ENCODE measurements at places on chromosomes 3 and 15. TPM values are rescaled to one million over a fixed set of nuclear protein-coding genes. Genes with fewer than 3 reads are reported as not detected.
A peak's percentile ranks its signal among the peaks of the same experiment; 100 is the strongest.

DNA sequence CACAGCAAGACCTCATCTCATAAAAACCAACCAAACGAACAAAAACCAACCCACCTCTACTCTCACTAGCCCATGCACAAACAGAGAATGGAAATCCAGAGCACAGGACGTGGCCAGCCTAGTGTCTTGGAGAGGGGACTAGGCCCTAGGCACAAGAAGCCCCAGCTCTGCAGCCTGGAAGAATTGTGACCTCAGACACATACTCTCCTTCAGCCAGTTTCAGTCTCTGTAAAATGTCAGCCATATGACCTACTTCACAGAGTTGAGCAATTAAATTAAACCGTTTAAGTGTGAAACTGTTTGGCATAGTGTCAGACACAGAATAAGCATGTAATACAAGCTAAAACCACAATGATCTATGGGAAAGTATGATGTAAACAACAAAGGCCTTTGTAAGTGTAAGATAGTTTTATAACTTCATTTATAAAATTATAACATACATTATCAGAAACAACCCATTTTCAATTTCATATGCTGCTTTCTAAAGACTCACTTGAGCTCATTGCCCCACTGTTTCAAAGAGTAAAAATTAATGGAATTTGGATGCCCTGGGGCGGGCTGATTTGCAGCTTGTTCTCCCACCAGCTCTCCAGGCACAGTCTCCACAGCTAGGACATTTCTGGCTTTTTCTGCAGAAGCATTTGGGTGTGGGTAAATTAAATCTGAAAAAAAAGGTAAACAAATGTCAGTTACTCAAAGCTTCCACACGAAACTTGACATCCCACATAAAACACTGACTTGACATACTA, 32.9 kb downstream of the TBC1D2B start:
- H3K36me3 ChIP-seq = no peaks in the 10 kb centered on the region
- no peak for DNase-seq

DNA sequence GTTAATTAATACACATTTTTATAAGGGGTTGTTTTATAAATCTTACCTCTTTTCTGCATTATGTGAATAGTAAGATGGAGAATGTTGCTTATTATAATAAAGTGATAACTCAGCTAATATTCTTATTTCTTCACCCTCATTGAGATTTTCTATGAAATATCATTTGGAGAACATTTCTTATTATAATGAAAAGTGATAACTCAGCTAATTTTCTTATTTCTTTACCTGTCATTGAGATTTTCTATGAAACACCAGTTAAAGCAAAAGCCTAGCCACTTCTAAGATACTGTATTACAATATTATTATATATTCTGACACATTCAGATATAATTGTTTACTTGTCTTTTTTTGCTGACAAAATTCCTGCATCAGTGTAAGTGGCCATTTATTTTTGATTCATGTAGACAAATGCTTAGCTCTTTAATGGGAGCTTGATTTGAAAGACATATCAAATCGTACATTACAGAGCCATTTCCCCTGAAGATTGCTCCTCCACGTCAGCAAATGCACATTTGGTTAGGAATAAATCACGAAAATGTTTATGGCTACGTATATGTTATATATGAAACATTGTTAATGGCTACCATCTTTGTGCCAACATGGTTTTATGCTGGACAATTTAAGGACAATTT, 427.5 kb downstream of the CHL1 start:
- no peaks in the 10 kb centered on the region for H3K4me1 ChIP-seq
- H3K36me3 ChIP-seq = no peaks in the 10 kb centered on the region
- H3K27me3 ChIP-seq = no peaks in the 10 kb centered on the region
- DNase-seq = no peak
- H3K4me3 ChIP-seq = no peak overlapping the region

GRCh38 chr3:15873415-15873814, 75.6 kb upstream of the ANKRD28 start:
- H3K27me3 ChIP-seq = no peaks in the 10 kb centered on the region
- no peaks in the 10 kb centered on the region for H3K36me3 ChIP-seq
- no peak for DNase-seq

DNA sequence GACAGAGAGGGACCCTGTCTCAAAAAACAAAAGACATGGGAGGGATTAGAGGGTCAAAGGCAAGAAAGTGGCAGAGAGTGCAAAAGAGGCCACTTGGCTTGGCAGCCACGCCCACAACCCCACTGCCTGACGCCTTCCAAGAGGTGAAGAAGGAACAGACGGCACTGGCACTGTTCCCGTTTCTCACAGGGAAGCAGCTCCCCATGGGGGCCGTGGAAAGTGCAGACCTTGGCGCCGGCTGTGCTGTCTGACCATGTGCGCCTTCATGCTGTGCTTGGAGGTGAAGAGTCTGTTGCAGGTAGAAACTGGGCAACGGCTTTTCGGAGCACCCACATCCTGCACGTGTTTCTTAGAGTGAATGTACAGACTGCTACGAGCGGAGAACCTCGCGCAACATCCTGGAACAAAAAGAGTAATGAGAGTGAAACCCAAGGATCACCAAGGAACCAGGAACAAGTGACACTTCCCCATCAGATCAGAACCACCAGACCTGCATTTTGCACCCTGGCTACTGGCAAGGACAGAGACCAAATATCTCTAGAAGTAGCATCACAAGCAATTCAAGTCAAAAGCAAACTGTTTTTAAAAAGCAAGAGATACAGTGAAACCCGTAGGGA, 9.7 kb downstream of the ZXDC start:
- no peak for DNase-seq
- H3K4me3 ChIP-seq = no peak overlapping the region
- peaks cover 90% of the 10 kb centered on the region for H3K36me3 ChIP-seq
- H3K27ac ChIP-seq = no peak overlapping the region
- H3K4me1 ChIP-seq = no peaks in the 10 kb centered on the region

DNA sequence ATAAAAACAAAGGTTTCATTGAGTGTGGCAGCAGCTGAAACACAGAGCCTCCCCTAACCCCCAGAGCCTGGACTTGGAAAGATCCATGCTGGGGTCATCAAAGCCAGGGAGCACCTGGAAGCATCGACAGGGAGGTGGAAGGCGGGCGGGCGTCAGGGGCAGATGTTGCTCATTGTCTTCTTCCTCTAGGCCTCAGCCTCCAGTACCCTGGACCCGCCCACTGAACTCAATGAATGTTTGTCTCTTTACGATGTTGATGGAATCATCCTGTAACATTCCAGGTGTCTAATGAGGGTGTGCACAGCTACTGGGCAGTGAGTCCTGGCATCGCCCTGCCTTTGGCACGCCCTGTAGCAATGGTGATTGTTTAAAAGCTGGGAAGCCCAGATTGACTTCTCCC, 9.8 kb downstream of the GP5 start:
- H3K27me3 ChIP-seq = no peaks in the 10 kb centered on the region
- DNase-seq = no peak
- H3K27ac ChIP-seq = no peak overlapping the region

DNA sequence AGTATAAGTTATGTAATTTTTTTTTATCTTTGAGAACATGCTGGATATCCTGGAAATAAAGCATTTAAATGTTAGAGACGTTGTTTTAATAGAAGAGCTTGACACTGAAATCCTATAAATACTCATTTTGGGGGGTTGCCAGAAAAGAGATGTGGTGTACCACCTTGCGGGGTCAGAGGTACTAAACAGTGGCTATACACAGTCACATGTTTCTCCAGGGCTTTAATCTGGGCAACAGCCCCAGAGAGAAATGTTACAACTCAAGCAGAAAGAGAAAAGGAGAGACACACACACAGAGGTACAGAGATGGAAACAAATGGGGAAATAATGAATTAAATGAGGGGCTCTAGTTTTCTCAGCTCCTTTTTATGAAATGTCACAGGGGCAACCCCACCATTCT, 113.8 kb downstream of the SENP2 start:
- no peak for DNase-seq
- H3K4me3 ChIP-seq = no peak overlapping the region
- H3K36me3 ChIP-seq = no peaks in the 10 kb centered on the region
- H3K27ac ChIP-seq = no peak overlapping the region
- no peaks in the 10 kb centered on the region for H3K4me1 ChIP-seq
- H3K27me3 ChIP-seq = no peaks in the 10 kb centered on the region

DNA sequence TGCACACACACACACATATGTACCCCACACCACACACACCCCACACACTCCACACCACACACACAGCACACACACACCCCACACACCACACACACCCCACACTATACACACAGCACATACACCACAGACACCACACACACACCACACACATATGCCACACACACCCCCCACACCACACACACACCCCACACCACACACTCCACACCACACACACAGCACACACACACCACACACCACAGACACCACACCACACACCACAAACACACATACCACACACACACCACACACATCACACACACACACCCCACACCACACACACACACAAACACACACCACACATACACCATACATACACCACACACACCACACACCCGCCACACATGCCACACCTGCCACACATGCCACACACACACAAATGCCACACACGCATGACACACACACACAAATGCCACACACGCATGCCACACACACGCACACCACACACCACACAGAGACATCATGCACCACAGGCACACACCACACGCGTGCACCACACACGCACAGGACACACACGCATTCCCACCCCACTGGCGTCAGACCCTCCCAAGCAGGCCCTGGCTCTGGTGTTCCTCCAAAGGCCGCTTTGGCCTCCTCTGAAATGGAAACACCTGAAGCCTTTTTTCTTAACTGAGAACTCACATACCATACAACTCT, 15.7 kb downstream of the CHST13 start:
- no peaks in the 10 kb centered on the region for H3K4me1 ChIP-seq
- DNase-seq = no peak
- H3K27ac ChIP-seq = no peak overlapping the region
- H3K27me3 ChIP-seq = no peaks in the 10 kb centered on the region
- H3K4me3 ChIP-seq = no peak overlapping the region

- no peak for DNase-seq
- no peak overlapping the region for H3K27ac ChIP-seq
- peaks cover 35% of the 10 kb centered on the region for H3K4me1 ChIP-seq
- no peaks in the 10 kb centered on the region for H3K27me3 ChIP-seq
Observed at GRCh38 chr3:42535981-42536784, 33.7 kb downstream of the VIPR1 start.

DNA sequence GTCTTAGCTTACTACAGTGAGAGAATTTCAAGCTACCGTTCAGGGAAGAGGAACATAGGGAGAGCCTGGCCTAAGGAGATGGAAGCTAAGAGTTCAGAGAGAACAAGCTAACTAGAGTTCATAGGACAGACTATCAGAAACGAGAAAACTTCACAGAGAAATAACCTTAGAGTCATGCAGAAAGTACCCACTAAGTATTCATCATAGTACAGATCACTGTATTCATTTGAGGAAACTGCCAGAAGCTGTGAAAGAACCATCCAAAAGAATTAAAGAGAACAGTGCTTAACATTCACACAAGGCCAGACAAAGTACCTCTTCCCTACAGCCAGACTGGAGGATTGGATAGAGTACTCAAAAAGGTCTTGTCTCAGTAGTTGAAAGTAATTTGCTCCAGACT, 15.2 kb upstream of the GBE1 start:
- DNase-seq = no peak
- H3K27me3 ChIP-seq = no peaks in the 10 kb centered on the region
- H3K4me1 ChIP-seq = no peaks in the 10 kb centered on the region
- H3K27ac ChIP-seq = no peak overlapping the region
- H3K4me3 ChIP-seq = no peak overlapping the region

GRCh38 chr3:171506743-171507319, 46.6 kb upstream of the TNIK start:
- H3K36me3 ChIP-seq = no peaks in the 10 kb centered on the region
- H3K27me3 ChIP-seq = no peaks in the 10 kb centered on the region
- H3K4me1 ChIP-seq = no peaks in the 10 kb centered on the region
- DNase-seq = no peak

- H3K4me3 ChIP-seq = no peak overlapping the region
- H3K27ac ChIP-seq = no peak overlapping the region
- no peaks in the 10 kb centered on the region for H3K4me1 ChIP-seq
- no peaks in the 10 kb centered on the region for H3K27me3 ChIP-seq
- no peak for DNase-seq
- H3K36me3 ChIP-seq = no peaks in the 10 kb centered on the region
Observed at GRCh38 chr3:16056217-16056616, 118.3 kb upstream of the GALNT15 start.

- no peaks in the 10 kb centered on the region for H3K27me3 ChIP-seq
- H3K27ac ChIP-seq = peak overlapping the region; percentile 42
- H3K4me3 ChIP-seq = no peak overlapping the region
- no peak for DNase-seq
Observed at GRCh38 chr3:43317461-43318316, 31.3 kb downstream of the SNRK start.

DNA sequence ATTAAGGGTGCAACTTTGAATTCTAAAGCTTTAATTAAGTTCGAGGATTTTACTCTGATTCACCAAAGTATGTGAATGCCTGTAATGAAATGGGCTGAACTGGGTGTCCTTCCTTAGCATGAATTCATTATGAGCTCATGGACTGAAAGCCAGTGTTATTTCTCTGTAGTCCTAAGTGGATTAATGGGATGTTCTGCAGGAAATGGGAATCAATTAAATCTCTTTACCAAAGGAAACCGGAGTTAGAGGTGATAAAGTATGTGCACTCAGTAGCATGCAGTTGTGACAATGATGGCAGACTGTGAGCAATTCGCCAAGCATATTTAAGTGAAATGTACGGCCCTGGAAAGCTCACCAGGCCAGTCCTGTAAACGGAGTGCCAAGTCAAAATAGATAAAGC, 138.7 kb downstream of the CHL1 start:
- no peaks in the 10 kb centered on the region for H3K4me1 ChIP-seq
- no peak for DNase-seq
- H3K36me3 ChIP-seq = no peaks in the 10 kb centered on the region
- no peak overlapping the region for H3K4me3 ChIP-seq

- no peaks in the 10 kb centered on the region for H3K36me3 ChIP-seq
- DNase-seq = no peak
- no peak overlapping the region for H3K27ac ChIP-seq
- no peak overlapping the region for H3K4me3 ChIP-seq
- H3K4me1 ChIP-seq = no peaks in the 10 kb centered on the region
Observed at GRCh38 chr15:48040166-48040817, 80.5 kb upstream of the SLC24A5 start.

- no peak for DNase-seq
- H3K4me1 ChIP-seq = peaks cover 9% of the 10 kb centered on the region
- H3K36me3 ChIP-seq = no peaks in the 10 kb centered on the region
- H3K27ac ChIP-seq = peak overlapping the region; percentile 99
- peak overlapping the region; percentile 96 for H3K4me3 ChIP-seq
Observed at GRCh38 chr3:56557831-56558170, 826 bp downstream of the CCDC66 start.

GRCh38 chr15:77831986-77832385, 199.3 kb upstream of the LINGO1 start:
- DNase-seq = no peak
- H3K4me3 ChIP-seq = no peak overlapping the region
- no peaks in the 10 kb centered on the region for H3K27me3 ChIP-seq
- no peaks in the 10 kb centered on the region for H3K36me3 ChIP-seq
- no peaks in the 10 kb centered on the region for H3K4me1 ChIP-seq
- no peak overlapping the region for H3K27ac ChIP-seq

- DNase-seq = no peak
- no peak overlapping the region for H3K4me3 ChIP-seq
- no peaks in the 10 kb centered on the region for H3K36me3 ChIP-seq
- no peaks in the 10 kb centered on the region for H3K4me1 ChIP-seq
Observed at GRCh38 chr15:70379134-70379533, 281.4 kb upstream of the TLE3 start.

Gene FAM174B
- polyA plus RNA-seq = 3.5 TPM

Gene LTK
- polyA plus RNA-seq = not detected

Gene RBSN
- 30.3 TPM for polyA plus RNA-seq

Gene CHRD
- polyA plus RNA-seq = not detected
